ENCODE measurements at places on chromosomes 7 and 10.

DNA sequence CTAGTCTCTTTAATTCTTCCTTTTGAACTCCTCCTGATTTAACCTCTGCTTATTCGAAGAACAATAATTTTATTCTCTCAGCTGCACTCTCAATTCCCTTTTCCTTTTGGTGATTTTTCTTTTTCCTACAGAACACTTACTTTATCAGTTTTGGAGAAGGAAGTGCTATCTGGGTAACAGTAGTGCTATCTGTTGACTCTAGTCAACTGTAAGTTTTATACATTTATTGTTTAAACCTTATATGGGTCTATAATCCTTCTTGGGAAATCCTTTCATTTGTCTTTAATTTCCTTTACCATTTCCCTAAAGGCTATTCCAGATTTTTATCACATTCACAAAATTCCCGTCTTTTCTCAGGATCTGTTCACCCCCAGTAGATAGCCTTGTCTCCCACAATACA is 64.2 kb downstream of the CFTR start:
- no peak for DNase-seq

DNA sequence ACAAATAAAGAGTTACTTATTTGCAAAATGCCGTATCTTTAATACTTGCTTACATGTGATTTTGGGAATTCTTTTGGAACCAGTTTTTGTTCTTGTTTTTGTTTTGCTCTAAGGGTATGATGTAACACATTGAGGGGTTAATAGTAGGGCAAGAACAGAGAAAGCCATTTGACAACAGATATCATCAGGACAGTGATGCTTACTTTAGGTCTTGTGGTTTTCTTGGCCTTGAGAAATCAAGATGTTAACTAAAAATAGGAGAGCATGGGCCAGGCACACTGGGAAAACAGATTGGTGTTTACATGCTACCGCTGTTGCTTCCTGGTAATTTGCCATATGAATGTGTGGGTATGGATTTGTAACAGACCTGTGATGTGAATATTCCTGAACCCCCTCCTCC is 3.7 kb downstream of the SAMD8 start:
- DNase-seq, result no peak

- DNase-seq, result no peak
Measured at GRCh38 chr10:44180321-44181168, 204.4 kb downstream of the CXCL12 start.

- no peak for DNase-seq
Measured at GRCh38 chr7:47083476-47084250, 498.2 kb downstream of the TNS3 start.

- DNase-seq, result no peak
Measured at GRCh38 chr10:1462032-1462431, 275.3 kb downstream of the ADARB2 start.

DNA sequence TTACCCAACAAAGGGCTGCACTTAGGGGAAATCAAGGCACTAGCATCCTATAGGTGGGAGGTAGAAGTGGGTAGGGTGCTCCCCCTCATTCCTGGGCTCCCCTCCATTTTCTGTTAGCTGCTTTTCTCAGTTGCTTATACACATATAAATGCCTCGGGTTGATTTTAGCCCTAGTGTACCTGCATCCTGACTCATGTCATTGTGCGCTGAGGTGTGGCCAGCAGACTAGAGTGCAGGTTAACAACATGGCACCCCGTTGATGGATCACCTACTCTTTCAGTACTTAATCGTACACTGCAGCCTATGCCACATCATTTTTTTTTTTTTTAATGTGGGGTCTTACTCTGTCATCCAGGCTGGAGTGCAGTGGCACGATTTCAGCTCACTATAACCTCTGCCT is 144.0 kb upstream of the ITGB1 start:
- DNase-seq, result no peak

DNA sequence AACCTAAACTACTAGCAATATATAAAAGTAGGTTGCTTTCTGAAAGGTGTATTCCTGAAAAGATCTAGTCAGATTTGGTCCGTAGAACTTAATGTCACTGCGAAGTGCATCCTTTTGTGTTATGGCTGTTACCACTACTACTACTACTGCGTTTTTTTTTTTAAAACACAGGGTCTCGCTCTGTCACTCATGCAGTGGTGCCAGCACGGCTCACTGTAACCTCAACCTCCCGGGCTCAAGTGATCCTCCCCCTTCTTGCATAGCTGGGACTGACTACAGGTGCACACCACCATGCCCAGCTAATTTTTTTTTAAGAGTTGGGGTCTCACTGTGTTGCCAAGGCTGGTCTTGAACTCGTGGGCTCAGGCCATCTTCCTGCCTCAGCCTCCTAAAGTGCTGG is 14.5 kb downstream of the WIPI2 start:
- DNase-seq, result no peak

- DNase-seq, result no peak
Measured at GRCh38 chr7:78125884-78126283, 327.3 kb downstream of the PHTF2 start.

GRCh38 chr7:148898845-148899484 is 14.9 kb upstream of the EZH2 start:
- DNase-seq, result peak; percentile 40

GRCh38 chr10:28906934-28907333 is 229.6 kb downstream of the BAMBI start:
- no peak for DNase-seq

DNA sequence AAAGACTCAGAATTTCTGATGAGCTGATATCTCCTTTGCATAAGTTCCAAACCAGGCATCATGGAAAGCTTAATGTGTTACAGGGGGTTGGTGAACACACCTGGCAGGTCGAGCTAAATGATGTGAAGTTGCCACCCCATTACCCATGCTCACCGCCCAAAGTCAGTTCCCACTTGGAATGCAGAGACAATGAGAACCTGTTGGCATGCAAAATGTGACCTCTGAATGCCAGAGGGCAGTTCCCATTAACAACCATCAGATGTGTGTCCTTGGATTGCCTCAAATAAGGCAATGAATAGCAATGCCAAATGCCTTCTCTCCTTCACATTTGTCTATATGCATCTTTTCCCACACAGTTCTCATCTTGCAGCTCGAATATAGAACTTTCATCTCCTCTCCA is 190.7 kb downstream of the CDCA7L start:
- DNase-seq, result no peak
